Left lung (tissue), 14 donors: ENCODE measurements at places on chromosomes 16 and 17. TPM values are rescaled to one million over a fixed set of nuclear protein-coding genes. Genes with fewer than 3 reads are reported as not detected.

DNA sequence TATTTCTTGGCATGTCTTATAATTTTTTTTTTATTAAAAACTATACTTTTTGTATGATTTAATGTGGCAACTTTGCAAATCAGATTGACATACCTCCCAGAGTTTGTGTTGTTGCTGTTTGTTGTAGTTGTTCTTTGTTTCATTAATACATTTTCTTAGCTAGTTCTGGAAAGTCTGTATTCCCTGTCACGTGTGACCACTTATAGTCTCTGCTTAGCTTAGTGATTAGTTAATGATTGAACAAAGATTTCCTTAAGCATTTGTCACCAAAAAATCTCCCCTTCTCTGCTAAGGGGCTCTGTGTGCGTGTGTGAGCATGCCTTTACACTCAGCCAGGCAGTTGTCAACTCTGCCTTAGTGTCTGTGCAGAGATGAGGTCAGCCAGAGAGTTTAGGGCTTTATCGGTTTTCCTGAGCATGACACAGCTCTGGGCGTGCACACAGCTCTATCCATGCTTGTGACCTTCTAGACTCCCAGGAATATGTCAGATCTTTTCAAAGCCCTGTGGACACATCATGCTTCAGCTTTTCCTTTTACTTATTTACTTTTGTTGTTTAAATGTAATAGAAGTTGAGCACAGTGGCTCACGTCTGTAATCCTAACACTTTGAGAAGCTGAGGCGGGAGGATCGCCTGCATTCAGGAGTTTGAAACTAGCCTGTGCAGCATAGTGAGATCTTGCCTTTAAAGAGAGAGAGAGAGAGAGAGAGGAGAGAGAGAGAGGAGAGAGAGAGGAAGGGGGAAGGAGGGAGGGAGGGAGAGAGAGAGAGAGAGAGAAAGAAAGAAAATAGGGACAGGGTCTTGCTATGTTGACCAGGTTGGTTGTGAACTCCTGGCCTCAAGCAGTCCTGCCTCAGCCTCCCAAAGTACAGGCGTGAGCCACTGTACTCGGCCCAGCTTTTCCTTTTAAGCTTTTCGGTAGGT is 21.9 kb downstream of the DNAI2 start:
- DNase-seq = no peak

DNA sequence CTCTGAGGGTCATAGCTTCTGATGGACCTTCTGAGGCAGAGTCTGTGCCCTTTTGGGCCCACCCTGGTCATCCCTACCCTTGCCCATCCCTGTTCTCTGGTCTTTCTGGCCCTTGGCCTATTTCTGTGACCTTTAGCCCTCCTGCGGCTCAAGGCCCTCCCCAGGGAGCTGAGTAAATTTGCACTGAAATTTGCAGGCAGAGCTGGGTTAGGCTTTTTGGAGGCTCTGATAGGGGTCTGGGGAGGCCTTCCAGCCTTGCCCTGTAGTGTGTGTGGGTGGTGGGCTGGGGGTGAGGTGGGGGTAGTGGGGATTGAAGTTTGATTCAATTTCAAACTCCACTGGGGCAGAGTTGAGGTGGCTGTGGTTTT is 17.8 kb downstream of the RARA start:
- no peak for DNase-seq

KAT2A gene
- 71.3 TPM for polyA plus RNA-seq

- DNase-seq = no peak
These were observed 85.3 kb upstream of the GSE1 start for GRCh38 chr16:85527767-85528297.

DNA sequence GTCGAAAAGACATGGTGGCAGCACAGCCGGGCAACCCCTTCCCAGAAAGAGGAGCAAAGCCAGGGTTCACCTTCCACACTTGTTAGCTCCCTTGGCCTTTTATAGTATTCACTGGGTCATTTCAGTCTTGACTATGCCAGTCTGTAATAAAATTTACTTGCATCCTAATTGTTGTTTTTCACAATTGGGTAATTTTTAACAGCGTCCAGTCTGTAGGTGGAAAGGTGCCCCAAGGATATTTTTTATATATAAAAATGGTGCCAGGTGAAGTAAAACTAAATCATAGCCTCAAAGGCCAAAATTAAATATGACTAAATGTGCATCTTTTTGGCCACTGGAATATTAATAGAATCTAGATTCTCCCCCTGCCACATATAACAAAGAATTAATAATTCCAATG is at the start of gene KRT26:
TSS of gene KRT26 (minus strand) at position 101 of the 400 bp plus-strand sequence. CDS start at position 13, 88 bp downstream.
- DNase-seq = no peak
